ENCODE measurements at places on chromosomes 3 and 15.

DNA sequence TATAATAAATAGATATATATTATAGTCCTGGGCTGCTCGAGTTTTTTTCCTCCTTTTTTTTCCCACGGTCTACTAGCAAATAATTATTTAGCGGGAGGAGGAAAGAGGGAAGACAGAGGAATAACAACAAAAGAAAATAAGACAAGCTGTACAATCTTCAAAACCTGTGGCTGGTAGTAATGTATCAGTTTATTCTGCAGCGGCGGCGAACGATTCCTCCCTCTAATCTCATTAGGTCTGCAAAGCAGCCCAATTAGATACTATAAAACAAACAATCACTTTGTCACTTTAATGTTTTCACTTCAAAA, 390 bp upstream of the TLE3 start:
- no peak for DNase-seq

DNA sequence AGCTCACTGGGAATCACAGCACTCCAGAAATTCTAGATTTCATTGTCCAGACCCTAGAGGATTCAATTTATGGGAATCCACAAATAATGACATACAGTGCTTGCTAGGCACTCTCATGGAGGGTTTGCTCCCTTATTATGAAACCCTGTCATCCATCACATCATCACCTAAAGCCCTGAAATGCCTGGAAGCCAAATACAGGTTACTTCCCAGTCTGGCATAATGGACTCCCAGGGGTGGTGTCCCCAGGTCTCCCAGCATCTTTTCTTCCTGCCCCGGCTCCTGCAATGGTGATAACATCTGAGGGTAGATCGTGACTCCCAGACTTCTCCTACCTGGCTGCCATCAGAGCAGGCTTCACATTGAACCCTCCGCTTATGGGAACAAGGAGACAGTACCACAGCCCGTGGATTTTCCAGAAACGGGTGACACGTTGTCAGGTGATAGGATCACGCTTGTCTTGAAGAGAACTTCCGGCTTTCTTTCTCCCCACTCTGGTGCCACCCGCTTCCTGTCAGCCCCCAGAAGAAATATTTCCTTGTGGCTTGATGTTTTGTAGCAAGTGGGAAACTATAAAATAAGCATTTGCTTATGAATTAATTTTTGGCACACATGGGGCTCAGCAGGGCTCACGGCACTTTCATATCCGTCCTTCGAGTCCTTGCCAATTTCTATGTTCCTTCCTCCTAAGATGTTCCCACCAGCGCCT, 238.7 kb upstream of the BHLHE40 start:
- DNase-seq: no peak

GRCh38 chr3:100499651-100500050, 7.2 kb downstream of the TMEM45A start:
- no peak for DNase-seq

DNA sequence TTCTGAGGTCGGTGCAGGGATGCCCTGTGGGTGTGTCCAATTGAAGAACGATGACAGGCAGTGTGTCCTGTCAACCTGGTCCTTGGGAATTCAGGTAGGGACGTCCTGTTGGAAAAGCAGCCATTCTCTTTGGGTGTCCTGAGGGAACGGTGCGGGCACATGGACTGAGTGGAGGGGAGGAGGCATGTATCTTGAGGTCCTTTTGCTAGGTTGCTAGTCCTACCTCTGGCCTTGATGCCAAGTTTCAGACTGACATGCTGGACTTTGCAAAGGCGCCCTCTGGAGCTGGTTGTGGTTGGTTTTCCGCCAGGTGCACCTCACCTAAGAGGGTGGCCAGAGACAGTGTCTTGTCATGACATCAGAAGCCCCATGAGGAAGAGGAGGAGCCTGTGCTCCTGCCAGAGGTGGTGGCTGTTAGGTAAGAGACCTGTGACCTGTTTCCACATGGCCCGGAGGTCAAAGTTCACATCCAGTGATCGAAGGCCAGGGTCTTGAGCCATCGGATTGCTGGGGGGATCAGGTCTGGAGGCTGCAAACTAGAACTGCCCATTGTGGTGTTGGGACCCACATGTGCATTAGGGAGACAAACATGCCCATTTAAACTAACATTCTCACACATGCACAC, 106.3 kb downstream of the SNRPN start:
- no peak for DNase-seq

GRCh38 chr3:193714523-193715137, 121.6 kb downstream of the OPA1 start:
- no peak for DNase-seq

GRCh38 chr15:50977162-50977561, 68.7 kb downstream of the AP4E1 start:
- no peak for DNase-seq

DNA sequence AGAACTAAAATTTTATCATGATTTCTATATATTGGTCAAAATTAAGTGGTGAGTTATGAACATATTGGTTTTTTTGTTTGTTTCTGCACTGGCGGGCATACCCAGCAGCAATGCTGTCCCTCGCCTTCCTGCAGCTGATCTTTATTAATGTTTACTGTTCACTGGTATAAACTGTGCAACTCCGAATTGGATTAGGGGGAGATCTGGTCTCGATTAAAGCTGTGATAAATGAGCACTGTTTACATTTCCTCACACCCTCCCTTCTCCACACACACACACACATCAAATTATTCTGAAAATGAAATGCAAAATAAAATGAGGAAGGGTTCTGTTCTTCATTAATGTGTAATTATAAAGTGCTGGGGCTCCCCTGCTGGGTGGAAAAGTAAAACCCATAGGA, 48.5 kb upstream of the DAZL start:
- no peak for DNase-seq

DNA sequence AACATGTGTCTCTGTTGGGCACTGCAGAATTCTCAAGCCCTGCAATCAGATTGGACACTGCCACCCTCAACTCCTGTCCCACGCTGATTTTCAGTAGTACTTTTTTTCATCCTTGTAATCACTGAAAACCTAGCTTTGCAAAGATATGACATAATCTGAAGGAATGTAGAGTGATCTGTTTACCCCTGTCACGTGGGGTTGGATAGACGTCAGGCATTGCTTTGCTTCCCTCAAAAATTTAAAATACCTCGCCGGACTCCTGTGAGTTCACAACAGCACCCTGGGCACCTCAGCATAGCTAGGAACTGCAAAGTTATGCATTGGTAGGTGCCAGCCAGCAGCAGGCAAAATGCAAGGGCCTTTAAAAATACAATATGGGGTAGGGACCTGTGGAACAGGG, 71.1 kb upstream of the OXTR start:
- no peak for DNase-seq

DNA sequence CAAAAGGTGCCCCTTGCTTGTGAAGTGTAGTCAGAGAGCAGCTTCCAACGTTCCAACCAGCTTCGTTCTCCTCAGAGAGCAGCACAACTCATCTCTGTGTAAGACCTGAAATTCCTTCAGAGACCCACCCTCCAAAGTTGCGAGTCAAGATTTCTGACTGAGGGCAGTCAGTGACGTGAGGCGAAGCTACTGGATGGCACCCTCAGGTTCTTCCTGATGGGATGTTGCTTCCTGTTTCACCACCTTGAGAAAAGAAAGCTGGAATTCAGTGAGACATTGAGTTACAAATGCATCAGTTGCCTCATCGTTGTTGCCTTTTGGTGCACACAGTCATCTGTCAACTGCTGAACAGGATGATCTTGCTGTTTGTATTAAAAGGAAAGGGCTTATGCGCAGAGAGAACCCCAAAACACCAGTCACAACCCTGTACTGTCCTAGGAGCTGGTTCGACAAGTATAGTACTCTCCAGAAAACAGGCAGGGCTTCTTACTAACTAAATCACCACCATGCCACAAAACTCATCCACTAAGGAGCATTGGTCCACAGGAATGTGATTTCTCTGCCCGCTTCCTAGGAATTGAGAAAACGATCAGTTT, at the start of gene CERS3:
Gene CERS3 (minus strand): TSS at position 118 of the 596 bp plus-strand sequence. CDS start 27,101 bp downstream, outside the sequence.
- no peak for DNase-seq

DNA sequence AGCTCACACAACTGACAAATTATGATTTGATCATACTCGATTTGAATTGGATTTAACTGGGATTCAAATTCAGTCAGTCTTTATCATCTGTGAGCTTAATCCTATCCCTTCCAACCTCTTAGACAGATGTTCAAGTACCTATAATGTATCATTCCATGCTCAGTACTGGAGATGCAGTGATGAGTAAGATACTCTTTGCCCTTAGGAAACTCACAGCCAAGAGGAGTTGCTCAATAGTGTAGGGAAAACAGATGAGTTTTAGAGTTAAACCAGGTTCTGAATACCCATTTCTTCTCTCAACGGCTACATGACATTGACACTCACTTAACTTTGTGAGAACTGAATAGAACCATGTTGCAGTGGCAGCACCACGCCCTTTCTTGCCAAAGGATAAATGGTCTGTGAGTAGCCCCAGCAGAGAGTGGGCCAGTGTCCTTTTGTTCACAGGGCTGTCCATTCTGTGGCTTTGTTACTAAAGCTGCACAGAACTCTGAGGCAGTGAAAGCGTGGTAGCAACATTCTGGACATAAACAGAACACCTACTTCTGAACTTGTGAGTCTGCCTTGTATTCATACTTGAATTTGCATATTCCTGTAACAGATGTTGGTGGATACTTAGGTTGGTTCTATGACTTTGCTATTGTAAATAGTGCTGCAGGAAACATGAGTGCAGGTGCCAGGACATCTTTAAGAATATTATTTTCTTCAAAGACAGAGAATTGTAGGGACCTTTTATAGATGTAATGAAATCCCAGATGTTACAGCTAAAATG, 91.6 kb downstream of the RASA2 start:
- no peak for DNase-seq

DNA sequence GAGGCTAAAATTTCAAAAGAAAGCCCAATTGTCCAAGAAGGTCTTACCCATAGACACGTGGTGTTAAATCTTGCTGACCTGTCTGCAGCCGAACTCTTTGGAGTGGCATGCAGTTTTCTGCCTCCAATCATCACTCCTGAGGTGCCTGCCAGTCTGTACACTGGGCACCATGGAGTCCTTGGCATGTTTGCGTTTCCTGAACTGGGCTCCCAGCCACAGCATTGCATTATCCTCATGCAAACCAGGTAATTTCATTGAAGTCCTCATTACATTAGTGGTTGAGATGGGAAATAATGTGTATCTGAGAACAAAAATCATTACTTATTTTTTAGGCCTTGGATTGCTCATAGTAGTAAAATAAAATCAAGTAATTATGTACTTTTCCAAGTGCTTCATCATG, 152.3 kb downstream of the AKAP13 start:
- no peak for DNase-seq

GRCh38 chr3:196335503-196335948, 2.7 kb downstream of the TM4SF19 start:
- no peak for DNase-seq

DNA sequence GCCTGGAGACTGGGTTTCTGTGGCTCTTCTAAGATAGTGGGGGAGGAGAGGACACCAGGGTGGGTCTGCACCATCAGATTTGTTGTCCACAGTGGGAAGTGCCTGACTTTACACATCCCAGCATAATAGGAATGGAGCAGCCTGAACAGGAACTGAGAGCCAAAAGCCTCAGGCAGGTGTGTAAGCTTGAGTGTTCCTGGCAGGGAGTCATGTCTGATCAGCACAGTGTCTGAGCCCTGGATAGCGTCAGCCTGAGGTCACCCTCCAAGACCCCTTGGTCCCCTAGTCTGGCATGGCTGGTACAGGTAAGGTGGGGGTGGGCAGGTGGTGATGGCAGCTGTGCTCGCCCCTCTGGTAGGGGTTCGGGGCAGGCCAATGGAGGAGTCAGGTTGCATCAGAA, 20.2 kb downstream of the INSYN1 start:
- no peak for DNase-seq

DNA sequence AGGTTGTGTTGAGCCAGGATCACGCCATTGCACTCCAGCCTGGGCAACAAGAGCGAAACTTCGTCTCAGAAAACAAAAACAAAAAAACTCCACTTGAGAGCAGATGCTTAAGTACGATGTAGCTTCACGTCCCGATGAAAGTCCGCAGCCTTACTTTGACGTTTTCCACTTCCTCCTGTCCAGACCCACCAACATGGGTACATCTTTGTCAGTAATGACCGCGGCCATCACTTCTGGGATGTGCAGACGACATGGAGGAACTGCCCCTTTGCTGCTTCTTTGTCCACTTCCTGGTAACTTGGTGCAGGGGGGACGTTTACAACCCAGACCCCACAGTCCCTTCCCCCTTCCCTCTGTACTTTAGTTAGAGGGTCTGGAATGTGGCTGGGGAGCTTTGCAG, 48.7 kb downstream of the CRABP1 start:
- no peak for DNase-seq

- no peak for DNase-seq
Observed at GRCh38 chr3:31404871-31405270, 127.9 kb upstream of the STT3B start.

DNA sequence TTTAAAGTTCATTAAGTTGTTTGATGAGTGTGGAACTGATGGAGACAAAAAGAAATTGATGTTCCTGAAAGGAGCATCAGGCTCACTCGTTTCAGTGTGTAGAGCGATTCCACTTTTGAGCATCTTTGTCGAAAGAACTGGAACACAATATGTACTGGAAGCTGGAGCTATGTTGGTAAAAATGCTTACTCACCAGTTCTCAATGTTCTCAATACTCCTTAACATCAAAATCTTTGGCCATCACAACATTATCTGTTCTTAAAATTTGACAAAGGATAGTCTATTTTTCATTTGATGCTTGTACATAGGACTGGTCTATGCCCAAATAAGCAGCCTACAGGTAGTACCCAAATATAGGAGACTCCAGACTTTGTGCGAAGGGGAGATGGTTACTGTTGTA, 18.7 kb downstream of the RYR3 start:
- DNase-seq: no peak

- no peak for DNase-seq
Observed at GRCh38 chr3:44555723-44556122, 730 bp downstream of the ZKSCAN7 start.

GRCh38 chr3:18057471-18058091, 315.1 kb upstream of the TBC1D5 start:
- DNase-seq: no peak

DNA sequence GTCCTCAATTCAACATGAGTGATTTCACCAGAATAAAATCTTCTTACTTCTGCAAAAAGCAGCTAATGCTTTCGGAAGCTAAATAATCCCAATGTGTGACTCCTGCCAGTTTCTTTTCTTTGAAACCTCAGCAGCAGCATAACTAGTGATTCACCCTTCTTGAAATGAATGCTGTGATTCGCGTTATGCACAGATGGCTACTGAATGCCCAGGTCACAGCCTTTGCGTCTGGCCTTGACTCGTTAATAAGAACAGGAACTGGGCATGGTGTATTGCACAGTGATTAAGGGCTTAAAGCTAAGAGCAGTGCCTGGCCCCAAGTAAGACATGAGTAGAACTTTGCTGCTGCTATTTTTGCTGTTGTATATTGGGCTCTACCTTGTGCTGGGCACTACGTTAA, 19.0 kb downstream of the CGNL1 start:
- no peak for DNase-seq

GRCh38 chr3:141114179-141114745, 63.1 kb downstream of the SPSB4 start:
- DNase-seq: no peak

- DNase-seq: no peak
Observed at GRCh38 chr3:27590437-27591298, 106.5 kb upstream of the SLC4A7 start.

- no peak for DNase-seq
Observed at GRCh38 chr3:194123726-194124125, 12.2 kb upstream of the HES1 start.

- DNase-seq: no peak
Observed at GRCh38 chr3:19596408-19596807, 337.6 kb downstream of the EFHB start.

Measured in effector CD8-positive, alpha-beta T cell (primary cell).